Fibroblast of villous mesenchyme (primary cell): ENCODE measurements at places on chromosomes 11 and 22.

- DNase-seq, result no peak
Measured at GRCh38 chr11:12853325-12853651, 155.8 kb upstream of the RASSF10 start.

DNA sequence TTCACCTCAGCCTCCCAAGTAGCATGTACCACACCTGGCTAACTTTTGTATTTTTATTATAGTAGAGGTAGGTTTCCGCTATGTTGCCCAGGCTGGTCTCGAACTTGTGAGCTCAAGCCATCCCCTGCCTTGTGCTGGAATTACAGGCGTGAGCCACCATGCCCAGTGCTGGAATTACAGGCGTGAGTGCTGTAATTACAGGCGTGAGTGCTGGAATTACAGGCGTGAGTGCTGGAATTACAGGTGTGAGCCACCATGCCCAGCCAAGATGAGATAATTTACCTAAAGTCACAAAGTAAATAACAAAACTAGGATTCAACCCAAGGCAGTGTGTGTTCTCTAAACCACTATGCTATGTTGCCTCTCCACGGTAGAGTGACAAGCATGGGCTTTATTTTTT, 3.6 kb upstream of the UBXN1 start:
- DNase-seq, result no peak

DNA sequence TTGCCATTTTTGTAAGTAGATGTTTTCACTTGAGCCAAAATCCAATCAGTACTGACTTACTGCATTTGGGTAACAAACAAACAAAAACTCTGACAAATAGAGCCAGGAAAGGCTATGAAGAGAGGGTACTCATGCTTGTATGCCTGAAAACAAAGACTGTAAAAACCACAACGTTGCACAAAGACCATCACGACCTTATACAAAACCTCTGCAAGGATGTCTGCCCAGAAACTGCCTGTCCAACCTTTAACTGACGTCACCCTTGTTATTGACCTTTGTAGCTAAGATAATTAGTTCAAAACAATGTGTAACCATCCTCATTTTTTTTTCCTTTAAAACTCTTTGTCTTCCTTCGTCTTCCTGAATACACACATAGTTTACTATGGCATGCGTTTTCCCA, 804 bp upstream of the CREBZF start:
- peak; percentile 34 for DNase-seq

DNA sequence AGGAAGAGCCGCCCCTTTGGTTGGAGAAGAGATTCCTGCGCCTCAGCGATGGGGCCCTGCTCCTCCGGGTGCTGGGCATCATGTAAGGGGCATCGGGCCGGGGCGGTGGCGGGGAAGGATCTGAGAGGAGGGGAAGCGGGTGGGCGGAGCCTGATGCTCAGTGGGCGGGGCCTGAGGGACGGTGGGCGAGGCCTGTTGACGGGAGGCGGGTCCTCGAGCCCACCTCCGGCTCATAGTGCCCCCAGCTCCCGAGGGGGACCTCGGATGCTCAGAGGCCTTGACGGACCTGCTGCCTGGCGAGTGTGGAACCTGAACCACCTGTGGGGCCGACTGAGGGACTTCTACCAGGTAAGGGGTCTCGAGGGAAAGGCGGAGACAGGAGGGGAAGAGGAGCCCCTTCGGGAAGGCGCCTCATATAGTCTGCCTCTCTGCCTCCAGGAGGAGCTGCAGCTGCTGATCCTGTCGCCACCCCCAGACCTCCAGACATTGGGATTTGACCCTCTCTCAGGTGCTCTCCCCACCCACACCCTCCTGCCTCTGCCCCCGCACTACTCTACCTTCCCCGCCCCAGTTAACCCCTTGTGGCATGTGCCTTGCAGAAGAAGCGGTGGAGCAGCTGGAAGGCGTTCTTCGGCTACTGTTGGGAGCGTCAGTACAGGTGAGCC, 799 bp downstream of the CCDC88B start:
- no peak for DNase-seq

- DNase-seq, result peak; percentile 26
Measured at GRCh38 chr11:93736129-93736528, 5.2 kb downstream of the TAF1D start.
